Karpas-422 (cell line): ENCODE measurements at places on chromosomes 16 and 17. TPM values are rescaled to one million over a fixed set of nuclear protein-coding genes. Genes with fewer than 3 reads are reported as not detected.
A peak's percentile ranks its signal among the peaks of the same experiment; 100 is the strongest.

DNA sequence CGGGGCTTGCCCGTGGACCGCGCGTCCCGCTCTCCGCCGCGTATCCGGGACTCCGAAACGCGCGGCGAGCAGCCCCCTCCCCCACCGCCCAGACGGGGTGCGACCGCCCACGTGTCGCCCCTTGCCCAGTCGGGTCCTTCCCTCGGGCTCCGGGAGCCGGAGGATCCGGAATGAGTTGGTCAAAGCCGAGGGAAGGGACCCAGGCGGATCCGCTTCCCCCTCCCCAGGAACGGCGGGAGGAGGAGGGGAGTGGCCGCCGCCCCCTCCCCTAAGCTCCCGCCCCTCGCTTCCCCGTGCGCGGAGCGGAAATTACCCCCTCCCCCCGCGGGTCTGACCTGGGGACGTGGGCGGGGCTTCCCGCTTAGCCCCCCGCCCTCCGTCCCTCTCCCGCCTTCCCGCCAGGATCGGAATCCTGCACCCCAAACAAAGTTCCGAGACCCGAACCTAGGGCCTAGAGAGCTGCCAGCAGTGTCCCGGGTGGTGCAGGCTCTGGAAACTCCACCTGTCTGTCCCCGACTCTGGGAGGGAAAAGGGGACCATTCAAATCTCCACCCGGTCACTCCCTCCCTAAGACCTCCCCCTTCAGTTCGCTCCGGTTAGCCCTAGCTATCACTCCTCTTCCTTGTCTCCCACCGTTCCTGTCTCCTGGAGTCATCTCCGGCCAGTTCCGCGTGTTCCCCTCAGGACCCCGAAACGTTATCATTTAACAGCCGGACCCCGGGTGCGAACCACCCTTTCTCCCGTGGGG lies 1.0 kb upstream of the IGF2BP1 start:
- no peaks in the 10 kb centered on the region for H3K36me3 ChIP-seq
- H3K27me3 ChIP-seq: no peaks in the 10 kb centered on the region
- no peak for DNase-seq
- no peak overlapping the region for H3K27ac ChIP-seq

DNA sequence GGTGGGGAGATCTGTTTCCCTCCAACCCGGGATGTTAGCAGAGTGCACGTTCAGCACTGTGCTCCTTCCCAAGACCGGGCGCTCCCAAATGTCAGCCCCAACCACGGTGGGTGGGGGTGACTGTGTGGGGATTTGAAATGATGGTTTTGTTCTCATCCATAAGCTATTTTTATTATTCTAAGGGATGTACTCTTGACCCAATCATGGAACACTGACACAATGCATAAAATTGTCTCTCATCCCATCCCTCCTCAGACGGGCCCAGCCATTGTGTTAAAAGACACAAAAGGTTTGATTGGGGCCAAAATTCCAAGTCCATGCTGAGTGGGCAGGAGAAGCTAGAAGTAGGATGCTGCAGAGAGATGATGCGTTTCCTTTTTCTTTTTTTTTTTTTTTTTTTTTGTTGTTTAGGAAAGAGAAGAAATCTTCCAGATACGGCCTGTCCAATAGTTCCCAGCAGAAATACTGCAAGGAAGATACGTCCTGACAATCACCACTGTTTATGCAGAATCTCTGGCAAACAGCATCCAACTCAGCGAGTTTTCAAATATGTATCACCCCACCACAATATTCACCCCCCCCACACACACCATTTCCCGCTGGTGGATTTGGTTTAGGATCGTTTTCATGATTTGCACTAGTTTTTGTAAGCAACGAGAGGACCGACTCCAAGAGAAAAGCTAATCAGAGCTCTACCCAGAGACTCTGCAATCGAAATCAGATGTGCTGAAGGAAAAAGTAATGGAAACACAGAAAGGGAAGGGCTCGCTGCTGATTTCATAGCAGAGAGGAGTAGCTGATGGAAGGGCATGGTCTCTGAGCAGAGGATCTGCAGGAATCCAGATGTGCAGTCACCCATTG lies 163.5 kb upstream of the DYNLRB2 start:
- no peaks in the 10 kb centered on the region for H3K36me3 ChIP-seq
- no peak overlapping the region for H3K4me3 ChIP-seq

DNA sequence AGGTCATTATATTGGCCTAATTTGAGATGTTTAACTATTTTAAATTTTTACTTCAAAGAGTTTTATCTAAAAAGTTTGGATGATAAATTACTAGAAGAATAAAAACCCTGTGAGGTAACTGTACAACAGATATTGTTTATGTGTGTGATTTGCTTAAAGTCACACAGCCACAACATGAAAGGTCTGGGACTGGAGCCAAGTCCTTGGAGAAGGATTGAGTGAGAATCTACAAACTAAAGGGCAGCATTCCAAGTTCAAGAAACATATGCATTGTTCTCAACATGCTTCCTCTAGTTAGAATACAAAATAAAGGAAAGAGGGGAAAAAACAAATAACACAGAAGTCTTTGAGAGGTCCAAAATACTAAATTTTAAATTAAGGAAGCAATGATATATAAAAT lies 131.5 kb upstream of the MON1B start:
- DNase-seq: no peak
- no peaks in the 10 kb centered on the region for H3K36me3 ChIP-seq
- H3K4me1 ChIP-seq: peaks cover 15% of the 10 kb centered on the region
- no peak overlapping the region for H3K27ac ChIP-seq

DHRS7C gene
- total RNA-seq: not detected in 2 replicates

DNA sequence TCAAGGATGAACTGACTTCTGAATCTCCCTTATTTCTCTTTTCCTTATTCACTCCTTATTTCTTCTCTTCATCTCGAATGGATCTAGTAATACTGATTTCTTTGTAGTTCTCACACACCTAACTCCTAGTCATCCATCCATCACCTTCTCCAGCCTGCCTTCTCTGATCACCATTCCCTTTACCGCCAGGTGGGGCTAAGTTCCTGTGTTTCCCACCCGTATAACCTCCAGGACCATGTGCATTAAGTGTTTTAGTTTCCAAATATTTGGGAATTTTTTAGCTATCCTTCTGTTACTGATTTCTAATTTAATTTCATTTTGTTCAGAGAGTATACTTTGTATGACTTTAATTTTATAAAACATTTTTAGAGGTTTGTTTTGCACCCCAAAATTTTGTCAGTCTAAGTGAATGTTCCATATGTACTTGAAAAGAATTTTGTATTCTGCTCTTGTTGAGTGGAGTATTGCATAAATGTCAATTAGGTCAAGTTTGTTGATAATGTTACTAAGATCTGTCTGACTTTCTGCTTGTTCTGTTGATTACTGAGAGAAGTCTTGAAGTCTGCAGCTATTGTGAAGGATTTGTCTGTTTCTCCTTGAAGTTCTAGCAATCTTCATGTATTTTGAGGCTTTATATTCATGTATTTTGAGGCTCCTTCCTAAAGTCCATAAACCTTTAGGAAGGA lies 8.8 kb downstream of the BPTF start:
- DNase-seq: no peak
- H3K27ac ChIP-seq: peak overlapping the region; percentile 52
- H3K4me3 ChIP-seq: no peak overlapping the region
- no peaks in the 10 kb centered on the region for H3K27me3 ChIP-seq
- H3K4me1 ChIP-seq: peaks cover 72% of the 10 kb centered on the region
